ENCODE measurements at places on chromosomes 7 and 10.

GRCh38 chr10:86600296-86600695 lies 54.1 kb upstream of the OPN4 start:
- DNase-seq: no peak

GRCh38 chr7:20307901-20308300 lies 22.8 kb upstream of the ITGB8 start:
- no peak for DNase-seq

DNA sequence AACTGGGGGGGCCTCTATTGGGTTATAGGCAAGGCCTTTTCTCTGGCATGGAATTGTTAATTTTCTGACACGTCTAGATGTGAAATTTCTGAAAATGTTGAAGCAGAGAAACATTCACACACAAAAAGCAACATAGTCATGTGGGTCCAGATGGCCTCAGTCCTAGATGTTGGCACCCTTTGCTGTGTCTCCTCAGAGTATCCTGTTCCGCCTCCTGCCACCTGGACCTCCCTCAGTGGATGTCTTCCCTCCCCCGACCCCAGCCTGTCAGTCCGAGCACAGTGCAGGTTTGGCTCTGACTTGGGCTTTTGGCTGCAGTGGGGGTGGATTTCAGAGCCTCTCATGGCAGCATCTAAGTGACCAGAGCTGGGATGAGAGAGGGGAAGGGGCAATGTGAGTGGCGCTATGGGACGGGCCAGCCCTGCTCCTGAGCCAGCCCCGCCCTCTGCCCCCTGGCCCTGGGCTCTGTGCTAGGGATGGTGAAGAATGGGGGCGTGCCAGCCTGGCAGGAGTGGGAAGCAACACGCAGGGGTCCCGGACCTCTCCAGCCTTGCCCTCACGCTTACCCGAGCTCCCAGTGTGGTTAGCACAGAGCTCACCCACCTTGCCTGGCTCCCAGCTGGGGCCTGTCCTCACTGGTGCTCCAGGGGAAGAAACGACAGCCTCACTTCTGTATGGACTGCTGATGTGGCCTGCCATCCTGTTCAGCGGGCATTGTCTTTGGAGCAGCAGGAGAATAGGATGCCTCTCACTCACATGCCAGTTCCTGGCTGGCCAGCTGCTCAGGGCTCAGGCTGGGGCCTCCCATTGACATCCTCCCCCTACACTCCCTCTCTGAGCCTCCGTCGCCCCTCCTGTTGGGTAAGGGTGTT lies 6.2 kb downstream of the ATP6V0E2 start:
- no peak for DNase-seq

DNA sequence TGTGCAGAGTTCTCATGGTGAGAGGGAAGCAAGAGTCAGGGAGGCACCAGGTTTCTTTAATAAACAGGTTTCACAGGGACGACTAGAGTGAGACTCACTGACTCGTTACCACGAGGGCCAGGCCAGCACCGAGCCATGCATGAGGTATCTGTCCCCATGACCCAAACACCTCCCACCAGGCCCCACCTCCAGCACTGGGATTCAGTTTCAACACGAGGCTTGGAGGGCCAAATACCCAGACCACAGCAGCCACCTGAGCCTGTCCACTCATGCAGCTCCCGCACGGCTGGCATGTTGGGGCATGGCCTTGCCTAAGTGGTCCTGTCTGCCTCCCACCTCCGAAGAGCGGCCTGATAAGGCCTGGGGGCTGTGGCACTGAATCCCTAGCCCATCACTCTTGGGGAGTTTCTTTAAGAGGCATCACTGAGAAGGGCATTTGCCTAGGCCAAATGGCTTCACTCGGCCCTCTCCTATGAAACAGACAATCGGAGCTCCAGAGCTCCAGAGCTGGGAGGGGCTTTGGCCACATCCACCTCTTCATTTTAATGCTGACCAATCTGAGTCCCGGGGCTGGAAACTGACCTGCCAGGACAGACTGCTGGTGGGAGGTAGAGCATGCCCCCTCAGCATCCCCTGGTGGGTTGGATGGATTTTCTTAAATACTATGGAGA lies 157.8 kb downstream of the DNAJB6 start:
- DNase-seq: no peak

DNA sequence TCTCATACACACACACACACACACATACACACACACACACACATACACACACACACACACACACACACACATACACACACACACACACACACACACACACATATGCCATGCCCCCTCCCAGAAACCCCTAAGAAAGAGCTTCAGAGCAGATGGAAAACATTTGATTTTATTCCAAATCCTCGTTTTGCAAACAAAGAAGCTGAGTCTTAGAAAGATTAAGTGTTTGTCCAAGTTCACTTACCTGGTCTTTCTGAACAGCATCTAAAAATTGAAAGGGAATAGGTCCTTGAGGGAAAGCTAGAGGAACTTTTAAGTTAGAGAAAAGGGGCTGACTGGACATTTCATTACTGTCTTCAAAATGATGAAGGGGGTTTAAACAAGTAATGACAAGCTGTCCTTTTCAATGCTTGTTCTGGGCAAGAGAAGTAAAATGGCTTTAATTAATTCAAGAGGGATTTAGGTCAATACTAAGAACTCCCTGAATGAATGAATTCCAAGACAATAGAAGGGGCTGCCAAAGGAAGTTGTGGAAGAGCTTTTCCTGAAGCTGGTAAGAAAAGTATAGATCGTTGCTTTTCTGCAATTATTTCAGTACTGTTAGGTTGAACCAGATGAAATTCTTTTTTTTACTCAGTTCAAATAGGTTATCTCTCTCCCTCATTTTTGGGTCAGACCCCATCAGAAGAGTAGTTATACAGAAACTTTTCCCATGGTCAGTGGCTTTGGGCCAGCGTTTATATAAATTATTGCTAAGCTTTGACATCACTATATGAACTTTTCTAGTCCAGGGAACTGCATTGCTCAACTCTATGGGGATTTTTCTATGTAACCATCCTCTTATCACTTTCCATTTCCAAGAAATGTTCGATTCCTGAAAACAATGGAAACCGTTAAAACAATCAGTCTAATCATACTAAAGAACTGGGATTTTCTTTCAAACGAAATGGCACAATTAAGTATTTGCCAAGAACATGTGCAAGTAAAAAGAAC lies 261.4 kb downstream of the MTERF1 start:
- no peak for DNase-seq

DNA sequence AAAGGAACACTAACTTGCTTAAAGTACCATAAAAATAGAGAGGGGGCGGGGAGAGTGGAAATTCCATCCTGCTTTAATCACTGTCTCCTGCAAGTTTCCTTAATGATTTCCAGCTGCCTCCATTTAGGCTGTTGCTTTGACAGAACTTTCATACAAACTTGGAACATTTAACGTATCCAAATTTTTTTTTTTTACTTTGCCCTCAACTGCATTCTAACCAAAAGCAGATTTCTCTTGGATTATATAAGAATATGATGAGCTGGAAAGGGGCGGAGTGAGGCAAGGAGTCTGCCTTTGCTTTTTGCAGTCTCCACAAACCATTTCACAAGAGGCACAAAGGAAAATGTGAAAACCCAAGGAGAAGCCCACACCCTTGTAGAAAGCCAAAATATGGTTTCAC lies 46.6 kb upstream of the COL1A2 start:
- no peak for DNase-seq

GRCh38 chr10:126569513-126570244 lies 100.8 kb downstream of the C10orf90 start:
- DNase-seq: no peak

GRCh38 chr10:77409697-77410471 lies 227.7 kb downstream of the KCNMA1 start:
- DNase-seq: no peak

DNA sequence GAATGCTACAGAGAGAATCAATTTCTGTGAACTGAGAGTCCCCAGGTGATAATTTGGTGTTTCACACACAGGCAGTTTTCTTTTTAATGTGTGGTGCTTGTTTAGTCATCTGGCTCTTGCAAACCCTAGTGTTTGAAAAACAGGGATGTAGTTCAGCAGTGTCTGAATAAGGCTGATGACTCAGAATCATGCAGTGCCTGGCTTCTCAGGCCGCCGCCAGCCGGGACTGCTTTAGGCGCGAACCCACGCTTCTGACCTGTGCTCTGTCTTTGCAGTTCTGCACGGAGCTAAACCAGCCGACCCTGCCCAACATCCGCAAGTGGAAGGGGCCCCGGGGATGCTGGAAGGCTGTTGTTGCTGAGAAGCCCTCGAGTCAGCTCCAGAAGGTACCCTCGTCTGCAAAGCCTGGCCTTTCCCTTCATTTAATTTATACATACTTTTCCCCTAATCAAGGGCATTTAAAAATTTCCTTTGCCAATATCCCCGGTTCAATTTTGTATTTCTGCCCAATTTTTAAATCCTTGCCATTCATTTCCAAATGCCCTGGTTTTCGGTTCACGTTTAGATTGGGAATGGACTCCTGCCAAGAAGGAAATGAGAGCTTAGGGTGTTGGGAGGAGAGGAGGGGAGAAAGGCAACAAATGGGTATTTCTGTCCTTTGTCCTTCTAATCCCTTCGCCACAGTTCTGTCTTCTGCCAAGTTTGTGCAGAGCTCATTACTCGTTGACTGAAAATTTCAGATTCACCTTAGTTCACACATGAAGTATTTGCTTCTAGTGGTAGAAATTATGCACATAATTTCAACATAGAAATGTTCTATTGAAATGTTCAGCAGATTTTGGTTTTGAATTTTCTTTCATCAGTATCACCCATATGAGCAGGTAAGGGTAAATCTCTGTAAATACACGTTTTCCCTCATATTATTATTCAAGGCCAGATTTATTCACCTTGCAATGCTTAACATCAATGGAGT lies 108.5 kb upstream of the ANLN start:
- no peak for DNase-seq

GRCh38 chr10:47033541-47034270 lies 122.5 kb downstream of the PTPN20 start:
- DNase-seq: no peak

DNA sequence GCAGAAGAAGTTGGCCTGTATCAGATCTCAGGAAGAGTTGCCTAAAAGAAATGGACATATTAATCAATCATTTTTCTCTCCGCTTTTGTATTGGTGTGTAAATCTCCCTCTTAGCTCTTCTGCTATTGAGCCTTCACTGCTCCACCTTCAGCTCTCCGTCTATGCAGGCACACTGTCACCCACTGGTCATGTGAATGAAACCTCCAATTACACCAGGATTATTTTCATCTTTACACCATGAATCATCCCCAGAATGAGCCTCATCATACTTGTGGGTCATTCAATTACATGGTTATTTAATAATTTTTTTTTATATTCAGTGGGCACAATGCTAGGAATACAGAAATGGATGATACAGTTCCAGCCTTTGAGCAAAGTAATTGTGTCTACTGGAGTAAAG lies 92.6 kb downstream of the LRRC4 start:
- no peak for DNase-seq

GRCh38 chr10:103716206-103717160 lies 138.9 kb downstream of the SH3PXD2A start:
- DNase-seq: no peak

- no peak for DNase-seq
Observed at GRCh38 chr7:67788669-67789068, 792.0 kb downstream of the TYW1 start.

- DNase-seq: no peak
Observed at GRCh38 chr10:100327007-100327717, 2.9 kb downstream of the PKD2L1 start.

- no peak for DNase-seq
Observed at GRCh38 chr10:1523221-1523620, 214.1 kb downstream of the ADARB2 start.

- DNase-seq: peak; percentile 81
Observed at GRCh38 chr7:7529328-7529727, 6.3 kb downstream of the COL28A1 start.

GRCh38 chr10:22367471-22367870 lies 22.2 kb downstream of the SPAG6 start:
- no peak for DNase-seq

- peak; percentile 33 for DNase-seq
Observed at GRCh38 chr7:66013938-66014337, 31.9 kb upstream of the GUSB start.

DNA sequence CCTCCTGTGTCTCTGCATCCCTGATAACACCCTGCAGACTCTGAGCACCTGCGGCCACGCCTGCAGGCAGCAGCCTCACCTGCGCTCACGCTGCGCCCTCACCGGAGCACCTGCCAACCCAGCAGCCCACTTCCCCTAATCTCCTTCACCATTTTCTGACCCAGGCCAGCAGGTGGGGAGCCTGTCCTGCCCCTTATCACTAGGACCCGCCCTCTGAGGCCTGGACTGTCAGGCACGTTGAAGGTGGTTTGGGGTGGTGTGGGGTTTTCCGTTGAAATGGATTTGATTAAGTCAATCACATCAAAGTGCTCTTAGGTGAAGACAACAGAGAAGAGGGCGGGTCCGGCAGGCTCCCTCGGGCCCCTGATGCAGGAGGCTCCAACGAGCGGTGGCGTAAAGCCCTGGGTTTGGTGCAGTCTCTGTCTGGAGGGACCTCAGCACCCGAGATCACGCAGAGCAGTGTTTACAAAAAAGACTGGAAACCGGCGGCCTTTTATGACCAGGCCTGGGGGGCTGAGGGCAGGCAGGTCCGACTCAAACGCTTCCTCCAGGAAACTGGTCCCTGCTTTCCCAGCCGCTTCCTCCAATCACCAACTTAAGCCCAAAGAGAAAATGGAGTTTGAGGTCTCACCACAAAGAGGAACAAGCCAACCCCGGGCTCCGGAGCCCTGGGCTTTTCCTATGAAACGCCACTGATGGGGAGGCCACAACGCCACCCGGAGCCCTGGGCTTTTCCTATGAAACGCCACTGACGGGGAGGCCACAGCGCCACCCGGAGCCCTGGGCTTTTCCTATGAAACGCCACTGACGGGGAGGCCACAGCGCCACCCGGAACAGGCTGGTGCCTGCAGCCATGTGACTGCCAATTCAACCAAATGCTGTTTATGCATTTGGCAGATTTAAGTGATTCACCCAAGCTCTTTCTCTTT lies 45.5 kb downstream of the DPYSL4 start:
- no peak for DNase-seq

GRCh38 chr7:11170863-11171568 lies 197.3 kb downstream of the PHF14 start:
- no peak for DNase-seq

DNA sequence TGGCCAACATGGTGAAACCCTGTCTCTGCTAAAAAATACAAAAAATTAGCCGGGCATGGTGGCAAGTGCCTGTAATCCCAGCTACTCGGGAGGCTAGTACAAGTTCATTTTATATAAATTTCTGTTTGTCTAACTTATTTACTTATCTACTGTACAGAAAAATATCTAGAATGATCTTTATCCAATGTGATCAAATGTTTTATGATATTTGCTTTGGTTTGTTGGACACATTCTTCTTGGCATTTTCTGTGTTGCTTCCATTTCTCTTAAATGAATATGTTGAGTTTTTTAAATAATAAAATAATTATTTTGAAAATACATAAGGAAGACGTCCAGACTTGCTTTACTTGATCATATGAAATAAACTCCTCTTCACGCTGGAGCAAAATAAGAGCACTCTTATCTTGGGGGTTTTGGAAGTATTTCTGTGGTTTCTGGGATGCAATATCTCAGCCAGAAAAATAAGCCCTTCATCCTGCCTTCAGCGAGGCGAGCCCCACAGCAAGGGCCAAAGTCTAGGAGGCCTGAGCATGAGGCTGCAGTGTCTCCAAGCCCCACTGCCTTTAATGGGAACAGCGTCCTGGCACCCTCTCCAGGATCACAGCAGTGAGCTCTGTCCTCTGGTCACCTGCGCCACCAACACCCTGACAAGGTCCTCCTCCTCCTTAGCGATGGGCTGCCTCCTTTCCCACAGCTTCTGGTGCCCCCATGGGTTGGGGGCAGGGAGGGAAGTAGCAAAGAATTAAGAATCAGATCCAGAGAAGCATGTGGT lies 480.2 kb downstream of the KCNMA1 start:
- no peak for DNase-seq

- DNase-seq: no peak
Observed at GRCh38 chr10:49184642-49185111, 3.5 kb downstream of the TMEM273 start.

GRCh38 chr10:22978918-22979317 lies 51.1 kb downstream of the ARMC3 start:
- DNase-seq: no peak

All from SHP77 (cell line).